ENCODE measurements at places on chromosomes 2 and 18.

- DNase-seq, result no peak
Observed at GRCh38 chr2:16813593-16813992, 148.0 kb upstream of the CYRIA start.

- no peak for DNase-seq
Observed at GRCh38 chr2:25310965-25311864, 30.5 kb downstream of the DNMT3A start.

- DNase-seq, result no peak
Observed at GRCh38 chr2:143600116-143600515, 470.9 kb downstream of the ARHGAP15 start.

GRCh38 chr18:45691816-45692179 lies 32.2 kb upstream of the SLC14A1 start:
- no peak for DNase-seq

DNA sequence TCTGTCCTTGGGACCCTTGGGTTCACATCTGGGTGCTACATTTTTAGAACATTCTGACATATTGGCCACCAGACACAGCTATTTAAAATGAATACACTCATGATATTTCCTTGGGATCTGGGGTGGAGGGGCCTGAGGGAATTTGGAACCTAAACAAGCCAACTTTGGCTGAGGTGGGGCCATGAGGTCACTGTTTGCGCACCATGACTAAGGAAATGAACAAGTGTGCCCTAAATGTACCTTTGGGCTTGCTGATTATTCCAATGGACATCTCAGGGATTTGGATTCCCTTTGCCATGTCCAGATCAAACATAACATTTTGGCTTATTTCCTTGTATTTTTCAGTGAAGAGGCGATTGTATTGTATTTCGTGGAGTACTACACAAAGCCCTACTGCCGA lies 80.5 kb upstream of the SEC11C start:
- no peak for DNase-seq

- DNase-seq, result no peak
Observed at GRCh38 chr2:19769513-19769912, 132.3 kb downstream of the TTC32 start.

GRCh38 chr2:98940102-98940501 lies 4.1 kb upstream of the CRACDL start:
- DNase-seq, result no peak

- DNase-seq, result no peak
Observed at GRCh38 chr2:191478799-191479679, 198.9 kb upstream of the NABP1 start.

DNA sequence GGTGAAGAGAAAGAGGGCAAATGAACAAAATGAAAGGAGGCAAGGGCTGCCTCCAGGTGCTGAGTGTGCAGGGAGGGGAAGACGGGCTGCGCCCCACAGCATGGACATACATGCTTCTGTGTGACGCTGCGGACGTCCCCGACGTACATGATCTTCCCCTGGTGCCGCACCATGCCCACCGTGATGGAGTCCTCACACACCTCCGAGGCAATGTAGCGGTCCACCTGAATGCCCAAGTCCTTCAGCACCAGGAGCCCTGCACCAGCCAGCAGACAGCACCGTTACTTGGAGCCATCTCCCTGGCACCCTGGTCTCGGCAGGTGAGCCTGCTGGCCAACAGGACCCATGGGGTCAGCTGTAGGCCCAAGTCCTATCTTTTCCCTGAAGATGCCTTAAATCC lies 73.1 kb upstream of the POMC start:
- DNase-seq, result no peak

DNA sequence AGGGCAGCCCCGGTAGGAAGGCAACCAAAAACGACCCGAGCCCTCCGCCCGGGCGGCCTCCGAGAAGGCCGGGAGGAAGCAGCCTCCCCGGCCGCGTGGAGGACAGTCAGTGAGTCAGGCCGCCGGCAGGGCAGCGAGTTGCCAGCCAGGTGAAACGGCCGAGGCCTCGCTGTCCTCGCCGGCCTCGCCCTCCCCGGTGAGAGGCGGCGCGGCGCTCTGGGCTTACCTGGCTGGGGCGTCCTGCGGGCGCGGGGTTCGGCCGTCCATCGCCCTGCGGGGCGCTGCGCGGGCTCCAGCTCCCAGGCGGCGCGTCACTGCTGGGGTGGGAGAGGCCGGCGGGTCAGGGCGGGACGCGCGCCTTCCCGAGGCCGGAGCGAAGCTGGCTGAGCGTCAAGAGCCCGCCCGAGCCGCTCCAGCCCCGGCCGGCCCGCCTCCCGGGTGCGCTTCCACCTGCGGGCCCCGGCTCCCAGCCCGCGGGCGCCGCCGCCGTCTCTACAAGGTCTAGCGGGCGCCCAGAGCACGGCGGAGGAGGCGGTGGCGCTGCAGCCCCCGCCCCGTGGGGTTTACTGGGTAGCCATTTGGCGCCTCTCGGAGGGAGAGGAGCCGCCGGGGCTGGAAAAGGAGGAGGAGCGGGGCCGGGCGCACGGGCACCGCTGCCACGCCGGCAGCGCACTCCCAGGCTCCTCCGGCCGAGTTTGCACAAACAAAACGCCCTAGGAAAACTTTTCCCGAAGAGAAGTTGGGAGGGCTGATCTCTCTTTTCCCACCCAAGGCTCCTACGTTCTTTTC lies 499 bp downstream of the COBLL1 start:
- no peak for DNase-seq

- no peak for DNase-seq
Observed at GRCh38 chr18:7096838-7097237, 20.8 kb downstream of the LAMA1 start.

DNA sequence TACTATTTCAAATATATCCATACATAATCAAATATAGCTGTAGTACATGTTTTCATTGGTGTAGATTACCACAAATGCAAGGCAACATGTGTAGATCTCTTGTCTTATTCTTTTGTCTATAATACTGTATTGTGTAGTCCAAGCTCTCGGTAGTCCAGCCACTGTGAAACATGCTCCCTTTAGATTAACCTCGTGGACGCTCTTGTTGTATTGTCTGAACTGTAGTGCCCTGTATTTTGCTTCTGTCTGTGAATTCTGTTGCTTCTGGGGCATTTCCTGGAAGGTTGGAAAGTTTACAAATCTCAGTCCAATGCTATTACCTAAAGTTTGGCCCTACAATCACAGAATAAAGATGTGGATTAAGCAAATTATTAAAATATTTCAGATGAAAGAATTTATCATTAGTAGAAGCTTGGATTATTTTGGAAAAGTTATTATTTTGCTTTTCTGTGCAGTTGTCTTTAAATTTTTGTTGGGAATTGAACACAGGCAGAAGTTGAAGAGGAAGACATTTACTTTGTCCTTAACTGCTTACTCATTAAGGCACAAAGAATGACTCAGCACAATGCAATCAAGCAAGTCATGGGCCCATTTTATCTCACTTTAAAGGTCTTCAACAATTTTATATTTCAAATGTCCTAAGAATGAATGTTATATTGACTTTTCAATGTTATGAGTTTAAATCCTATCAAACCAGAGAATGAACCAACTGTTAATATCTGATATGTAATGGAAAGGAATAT lies 103.4 kb upstream of the CAVIN2 start:
- no peak for DNase-seq

DNA sequence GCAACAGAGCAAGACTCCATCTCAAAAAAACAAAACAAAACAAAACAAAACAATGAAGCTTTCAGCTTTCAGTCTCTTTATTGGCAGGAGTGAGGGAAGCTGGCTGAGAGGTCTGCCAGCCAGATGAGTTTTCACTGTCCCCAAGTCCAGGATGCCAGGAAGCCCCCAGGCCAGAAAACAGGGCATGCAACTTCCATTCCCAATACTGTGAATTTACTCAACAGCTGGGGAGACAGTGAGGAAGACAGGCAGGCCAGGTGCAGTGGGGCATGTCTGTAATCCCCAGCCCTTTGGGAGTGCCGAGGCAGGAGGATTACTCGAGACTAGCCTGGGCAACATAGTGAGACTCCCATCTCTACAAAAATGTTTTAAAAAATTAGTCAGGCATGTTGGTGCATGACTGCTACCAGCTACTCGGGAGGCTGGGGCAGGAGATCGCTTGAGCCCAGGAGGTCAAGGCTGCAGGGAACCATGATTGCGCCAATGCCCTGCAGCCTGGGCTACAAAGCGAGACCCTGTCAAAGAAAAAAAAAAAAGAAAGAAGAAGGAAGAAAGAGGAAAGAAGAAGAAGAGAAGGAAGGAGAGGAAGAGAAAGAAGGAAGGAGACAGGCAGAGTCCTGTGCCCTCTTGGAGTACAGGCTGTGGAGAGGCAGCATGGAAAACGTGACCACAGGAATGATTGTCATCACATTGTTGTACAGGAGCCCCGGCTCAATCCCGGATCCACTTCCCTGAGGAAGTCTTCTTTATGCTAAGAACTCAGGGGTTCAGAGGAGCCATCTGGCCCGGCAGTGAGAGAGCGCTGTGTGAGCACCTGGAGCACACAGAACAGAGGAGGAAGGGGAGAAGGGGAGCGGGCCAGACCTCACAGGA lies 29.2 kb upstream of the POMC start:
- DNase-seq, result no peak

DNA sequence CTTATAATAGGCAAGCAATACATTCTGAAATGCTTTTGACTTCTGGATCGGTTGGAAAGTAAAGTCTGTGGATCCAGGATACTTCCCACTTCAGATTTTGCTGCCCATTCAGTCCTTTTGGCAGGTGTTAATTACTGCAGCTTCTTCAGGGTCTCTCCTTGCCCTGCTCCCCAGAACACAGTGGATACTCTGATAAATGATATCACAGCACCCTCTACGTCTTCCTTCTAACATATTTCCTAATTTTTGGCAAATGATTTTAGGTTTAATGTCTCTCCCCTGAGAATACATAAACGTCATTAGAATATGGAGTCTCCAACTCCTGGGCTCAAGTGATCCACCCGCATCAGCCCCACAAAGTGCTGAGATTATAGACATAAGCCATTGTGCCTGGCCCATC lies 249.8 kb downstream of the NYAP2 start:
- DNase-seq, result no peak

DNA sequence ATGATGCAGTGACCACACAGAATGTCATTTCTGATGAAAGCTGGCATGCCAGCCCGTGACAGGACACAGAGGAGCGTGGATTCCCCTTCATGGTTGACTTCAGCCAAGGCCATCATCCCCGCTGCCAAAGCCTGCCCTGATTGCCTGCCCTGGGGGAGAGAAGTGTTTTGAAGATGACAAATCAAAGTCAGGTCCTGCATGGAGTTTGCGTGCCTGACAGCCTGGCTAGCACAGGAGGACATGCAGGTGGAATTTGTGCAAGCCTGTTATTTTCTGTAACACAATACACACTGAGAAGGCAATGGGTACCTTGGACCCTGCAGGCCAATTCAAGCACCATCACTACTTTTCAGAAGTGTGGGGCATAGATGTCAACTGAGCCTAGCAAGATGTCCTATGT lies 5.4 kb upstream of the IL1R2 start:
- DNase-seq, result no peak

DNA sequence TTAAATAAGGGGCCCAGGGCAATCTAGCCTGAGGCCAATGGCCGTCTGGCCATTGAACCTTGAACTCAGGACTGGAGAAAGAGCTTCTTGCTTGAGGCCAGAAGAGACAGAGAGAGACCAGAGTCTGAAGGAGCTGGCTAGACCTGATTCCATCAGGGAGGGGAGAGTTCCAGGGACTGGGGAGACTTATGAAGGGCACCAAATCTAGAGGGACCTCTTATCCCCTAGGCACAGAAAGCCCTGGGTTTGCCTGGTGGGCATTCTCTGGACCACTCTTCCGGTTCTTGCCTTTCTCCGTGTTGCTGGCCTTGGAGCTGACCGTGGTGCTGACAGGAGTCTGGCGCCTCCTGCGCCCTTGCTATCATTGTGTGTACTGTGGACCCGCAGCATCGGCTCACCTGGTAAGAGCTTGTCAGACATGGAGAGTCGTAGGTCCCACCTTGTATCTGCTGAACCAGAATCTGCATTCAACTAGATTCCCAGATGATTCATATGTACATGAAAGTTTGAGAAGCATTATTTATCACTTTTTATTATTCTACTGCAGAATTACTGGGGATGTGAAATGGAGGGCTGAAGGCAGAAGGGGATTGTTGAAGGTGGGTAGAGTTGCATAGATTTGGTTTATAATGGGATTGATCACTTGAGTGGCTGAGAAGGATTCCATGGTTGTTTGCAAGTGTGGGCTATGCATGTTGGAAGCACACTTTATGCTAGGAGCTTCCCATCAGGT lies 4.3 kb upstream of the TRPM8 start:
- no peak for DNase-seq

DNA sequence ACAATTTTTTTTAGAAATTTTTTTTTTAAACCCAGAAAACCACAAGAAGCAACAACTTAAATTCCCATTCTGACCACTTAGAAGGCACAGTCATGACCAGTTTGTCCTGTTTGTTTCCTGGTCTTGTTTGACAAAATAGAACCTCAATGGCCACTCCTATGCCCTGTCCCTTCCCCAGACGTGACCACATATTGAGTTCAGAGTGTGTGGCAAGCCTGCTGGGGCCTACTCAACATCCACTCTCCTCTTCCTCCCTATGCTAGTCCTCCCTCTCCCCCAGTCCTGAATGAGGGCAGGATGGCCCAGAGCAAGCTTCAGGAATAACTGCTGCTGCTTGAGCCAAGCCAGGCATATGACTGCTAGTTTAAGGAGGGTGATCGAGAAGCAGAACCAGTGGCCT lies 89.6 kb downstream of the PRELID3A start:
- DNase-seq, result no peak

DNA sequence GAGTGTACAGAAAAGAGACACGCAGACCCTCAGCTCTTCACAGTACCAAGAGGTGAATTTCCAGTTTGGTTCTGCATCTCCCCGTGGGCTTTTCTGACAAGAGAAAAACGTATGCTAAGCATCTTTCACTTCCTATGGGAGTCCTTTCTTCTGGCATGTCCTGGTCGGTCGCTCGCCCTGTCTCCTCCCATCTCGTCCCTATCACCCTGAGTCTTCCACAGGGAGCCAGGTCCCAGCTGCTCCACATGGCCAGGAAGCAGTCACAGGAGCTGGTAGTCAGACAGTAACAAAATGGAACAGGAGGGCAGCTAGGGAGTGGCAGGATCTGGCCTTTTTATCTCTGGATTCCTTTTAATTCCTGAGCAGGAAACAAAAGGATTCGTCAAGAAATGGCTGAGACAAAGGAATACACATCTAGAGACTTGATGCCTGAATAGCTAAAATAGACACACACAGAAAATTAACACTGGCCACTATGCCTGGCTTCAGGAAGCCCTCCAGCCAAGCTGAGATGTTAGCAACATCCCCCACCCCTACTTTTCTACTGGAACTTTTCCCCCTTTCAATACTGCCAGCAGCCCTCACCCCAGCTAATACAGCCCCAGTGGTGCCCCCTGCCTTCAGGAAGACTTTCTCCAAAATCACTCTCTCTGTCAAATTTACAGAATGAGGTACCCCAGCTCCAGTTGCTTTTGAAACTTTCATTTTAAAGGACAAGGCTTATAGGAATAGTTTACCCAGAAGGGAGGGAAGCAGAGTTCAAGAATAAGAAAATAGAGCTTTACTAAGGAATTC lies 136.1 kb downstream of the DNER start:
- DNase-seq, result no peak

GRCh38 chr2:10883801-10884478 lies 27.8 kb upstream of the KCNF1 start:
- DNase-seq, result no peak

GRCh38 chr2:120488531-120488930 lies 142.6 kb downstream of the INHBB start:
- no peak for DNase-seq

GRCh38 chr2:160061533-160061932 lies 882 bp downstream of the PLA2R1 start:
- no peak for DNase-seq
